NT2/D1 (cell line): ENCODE measurements at places on chromosomes 7 and 10.

DNA sequence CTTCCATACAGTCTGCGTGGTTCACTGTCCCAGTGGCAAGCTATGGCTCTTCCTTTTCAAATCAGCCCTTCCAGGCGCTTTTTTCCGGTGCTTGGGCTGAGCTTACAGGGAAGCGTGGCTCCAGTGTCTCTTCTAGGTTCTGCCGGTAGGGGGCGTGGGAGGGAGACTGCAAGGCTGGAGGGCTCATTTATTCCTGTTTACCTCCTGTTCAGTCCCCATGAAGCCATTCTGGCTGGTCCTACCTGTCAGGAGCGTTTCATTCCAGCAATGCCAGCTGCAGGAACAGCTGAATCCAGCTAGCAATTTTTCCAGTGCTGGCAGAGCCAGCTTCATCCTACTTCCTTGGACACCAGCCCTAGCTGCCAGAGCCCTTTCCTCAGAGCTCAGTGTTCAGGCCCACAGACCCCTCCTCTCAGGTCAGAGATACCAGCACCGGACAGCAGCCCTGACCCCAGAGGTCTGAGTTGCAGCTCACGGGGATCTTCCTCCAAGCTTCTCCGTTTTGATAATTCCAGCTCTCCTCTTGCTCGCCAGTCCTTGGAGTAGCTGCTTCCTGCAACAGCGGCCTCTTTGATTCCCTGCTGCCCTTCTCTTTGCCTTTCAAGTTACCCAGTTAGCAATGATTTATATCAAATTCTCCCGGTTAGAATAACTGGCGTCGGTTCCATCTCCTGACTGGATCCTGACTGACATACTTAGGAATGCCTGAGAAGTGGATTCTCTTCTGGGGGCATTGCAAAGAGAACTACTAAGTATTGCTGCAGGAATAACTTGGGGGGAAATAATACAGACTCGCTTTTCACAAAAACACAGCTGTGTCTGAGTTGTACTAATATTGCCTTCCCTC, 129.8 kb downstream of the FRMD4A start:
- DNase-seq: peak; percentile 36

GRCh38 chr7:137276189-137276588, 67.3 kb downstream of the PTN start:
- DNase-seq: no peak

DNA sequence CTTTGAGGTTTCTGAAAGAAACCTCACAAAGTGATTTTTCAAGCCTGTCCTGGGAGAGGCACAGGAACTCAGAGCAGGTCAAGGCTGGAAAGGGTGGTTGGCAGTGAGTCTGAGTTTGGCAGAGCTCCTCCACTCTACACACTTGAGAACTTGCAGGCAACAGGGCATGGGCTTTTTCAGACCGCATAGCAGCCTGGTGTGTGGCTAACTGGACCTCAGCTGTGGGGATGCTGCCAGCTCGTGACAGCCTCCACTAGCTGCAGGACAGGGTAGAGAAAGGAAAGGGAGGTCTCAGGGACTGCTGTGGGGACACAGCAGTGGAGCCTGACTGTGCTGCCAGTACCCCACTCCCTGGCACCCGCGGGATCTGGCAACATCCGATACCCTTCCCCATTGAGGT, 2.6 kb downstream of the CDHR1 start:
- no peak for DNase-seq

DNA sequence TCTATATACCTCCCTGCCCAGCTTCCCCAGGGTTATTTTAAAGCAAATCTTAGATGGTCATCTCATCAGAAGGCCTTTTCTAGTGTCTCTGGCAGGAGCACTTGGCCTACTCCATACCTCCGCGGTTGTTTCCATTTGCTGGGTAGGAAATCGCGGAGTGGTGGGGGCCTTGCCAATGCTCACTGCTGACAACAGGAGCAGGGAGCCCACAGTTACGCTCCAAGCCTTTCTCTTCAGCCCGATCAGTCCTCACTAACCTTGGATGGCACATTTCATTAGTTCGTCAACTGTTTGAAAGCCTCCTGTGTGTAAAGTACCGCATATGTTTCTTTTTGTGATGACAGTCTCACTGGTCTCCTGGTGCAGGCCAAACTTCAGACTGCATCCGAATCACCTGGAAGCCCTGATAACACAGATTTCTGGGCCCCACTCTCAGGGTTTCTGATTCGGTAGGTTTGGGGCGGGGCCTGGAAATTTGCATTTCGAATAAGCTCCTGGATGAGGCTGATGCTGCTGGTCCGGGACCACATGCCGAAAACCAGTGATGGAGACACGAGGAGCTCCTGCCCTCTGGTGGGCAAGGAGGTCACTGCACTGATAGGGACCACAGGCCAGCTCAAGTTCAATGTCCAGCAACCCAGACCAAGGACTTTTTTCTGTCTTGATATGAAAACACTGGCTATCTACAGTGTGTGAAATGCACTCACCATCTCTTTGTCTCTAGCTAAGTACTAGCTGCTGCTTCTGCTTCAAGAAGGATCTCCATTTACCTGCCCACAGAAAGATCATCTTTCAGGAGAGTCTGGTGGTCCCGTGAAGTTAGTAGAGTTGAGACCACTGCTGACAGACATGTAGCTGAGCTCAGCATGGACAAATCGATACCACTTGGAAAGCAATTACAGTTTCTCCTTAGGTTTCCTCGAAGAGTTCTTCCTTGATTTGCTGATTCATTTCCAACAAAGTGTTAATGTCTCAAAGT, 14.0 kb downstream of the LRGUK start:
- DNase-seq: peak; percentile 72

GRCh38 chr10:77553311-77553710, 84.3 kb downstream of the KCNMA1 start:
- DNase-seq: no peak

GRCh38 chr7:2102375-2102723, 130.4 kb downstream of the MAD1L1 start:
- no peak for DNase-seq

DNA sequence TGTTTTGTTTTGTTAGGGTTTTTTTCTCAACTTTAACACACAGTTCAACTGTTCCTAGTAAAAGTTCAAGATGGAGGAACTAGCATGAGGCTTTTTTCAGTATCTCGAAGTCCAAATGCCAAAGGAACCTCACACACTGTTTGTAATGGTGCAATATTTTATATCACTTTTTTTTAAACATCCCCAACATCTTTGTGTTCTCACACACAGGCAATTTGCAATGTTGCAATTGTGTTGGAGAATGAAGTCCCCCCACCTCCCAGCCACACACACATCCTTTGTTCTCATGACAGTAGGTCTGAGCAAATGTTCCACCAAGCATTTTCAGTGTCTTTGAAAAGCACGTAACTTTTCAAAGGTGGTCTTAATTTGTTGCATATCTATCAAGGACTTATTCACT, 120.9 kb downstream of the TWIST1 start:
- no peak for DNase-seq

DNA sequence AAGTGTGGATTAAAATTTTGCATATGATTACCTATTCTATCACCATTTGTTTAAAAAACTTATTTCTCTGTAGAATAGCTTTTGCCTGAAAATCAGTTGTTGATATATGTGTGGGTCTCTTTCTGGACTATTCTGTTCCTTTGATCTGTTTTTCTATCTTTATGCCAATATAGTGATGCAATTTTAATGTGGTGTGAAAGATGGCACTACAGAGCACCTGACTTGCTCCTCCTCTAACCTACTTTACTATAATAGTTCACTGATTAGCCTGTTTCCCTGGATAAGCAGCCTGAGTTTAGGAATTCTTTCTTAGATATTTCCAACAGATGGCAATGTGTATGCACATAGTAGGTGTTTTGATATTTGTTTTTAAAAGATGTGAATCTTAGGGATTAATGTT, 294.5 kb downstream of the AUTS2 start:
- no peak for DNase-seq

DNA sequence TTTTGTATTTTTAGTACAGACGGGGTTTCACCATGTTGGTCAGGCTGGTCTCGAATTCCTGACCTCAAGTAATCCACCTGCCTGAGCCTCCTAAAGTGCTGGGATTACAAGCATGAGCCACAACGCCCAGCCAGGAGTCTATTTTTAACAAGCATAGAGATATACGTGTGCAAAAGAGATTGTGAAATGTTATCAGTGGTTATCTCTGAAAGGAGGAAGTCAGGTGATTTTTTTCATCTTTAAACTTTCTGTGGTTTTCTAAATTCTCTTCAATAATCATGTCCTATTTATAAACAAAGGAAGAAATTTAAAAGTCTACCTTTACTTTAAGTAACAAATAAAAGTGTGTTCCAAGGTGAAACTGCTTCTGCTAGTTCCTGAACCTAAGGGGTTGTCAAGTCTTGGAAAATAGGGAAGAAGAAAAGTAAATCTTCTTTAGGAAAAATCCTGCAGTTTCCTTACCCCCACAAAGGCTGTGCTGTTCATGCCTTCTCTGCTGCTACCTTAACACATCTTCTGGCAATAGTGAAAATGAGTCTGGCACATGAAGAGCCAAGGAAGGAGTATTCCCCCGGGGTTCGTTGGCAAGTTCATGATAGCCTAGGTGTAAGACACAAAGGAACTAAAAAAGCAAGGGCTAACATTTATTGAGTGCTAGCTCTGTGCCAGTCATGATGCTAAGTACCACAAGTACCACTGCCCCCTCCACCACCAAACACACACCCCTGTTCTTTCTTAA, 51.1 kb downstream of the CYP26A1 start:
- no peak for DNase-seq

DNA sequence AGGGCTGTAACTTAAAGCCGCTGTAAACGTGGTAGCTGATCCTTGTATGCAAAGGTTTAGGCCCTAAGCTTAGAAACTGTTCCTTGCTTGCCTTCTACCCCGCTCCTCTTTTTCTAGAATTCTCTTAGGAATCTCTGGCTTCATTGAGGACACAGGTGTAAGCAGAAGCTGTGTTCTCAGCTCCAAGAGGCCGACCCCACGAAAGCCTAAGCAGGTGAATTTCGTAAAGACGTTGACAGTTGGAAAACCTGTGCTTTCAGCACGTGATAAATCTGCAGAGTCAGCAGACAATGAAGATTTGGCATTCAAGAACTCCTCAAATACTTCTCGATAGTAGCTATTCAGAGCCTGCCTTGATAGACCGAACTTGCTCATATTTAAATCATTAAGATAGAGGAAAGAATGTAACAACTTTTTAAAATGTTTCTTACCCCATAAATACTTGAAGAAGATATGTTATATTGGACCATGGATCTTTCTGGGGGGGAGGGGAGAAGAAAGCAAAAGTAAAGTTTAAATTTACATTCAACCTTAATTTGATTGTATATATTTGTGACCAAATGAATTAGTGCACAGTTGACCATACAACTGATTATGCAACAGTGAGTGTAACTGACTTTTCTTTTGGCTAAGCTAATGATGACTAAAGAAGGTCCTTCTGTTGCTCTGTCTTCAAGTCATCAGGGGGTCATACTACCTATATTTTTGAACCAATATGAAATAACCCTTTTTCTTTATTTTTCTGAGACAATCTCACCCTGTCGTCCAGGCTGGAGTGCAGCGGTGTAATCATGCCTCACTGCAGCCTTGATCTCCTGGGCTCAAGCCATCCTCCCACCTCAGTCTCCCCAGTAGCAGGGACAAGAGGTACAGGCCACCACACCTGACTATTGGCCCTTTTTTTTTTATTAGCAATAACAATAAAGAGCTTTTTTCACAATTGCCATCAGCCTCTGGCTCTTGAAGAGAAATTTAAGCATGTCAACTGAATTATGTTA, 1.2 kb upstream of the GDI2 start:
- peak; percentile 5 for DNase-seq

- DNase-seq: no peak
These were observed 7.8 kb upstream of the BAMBI start for GRCh38 chr10:28669227-28670173.

GRCh38 chr7:151843181-151843580, 33.7 kb downstream of the PRKAG2 start:
- no peak for DNase-seq

- DNase-seq: no peak
These were observed 293.4 kb upstream of the MKLN1 start for GRCh38 chr7:131034166-131034881.

GRCh38 chr10:15815242-15815885, 44.9 kb downstream of the MINDY3 start:
- no peak for DNase-seq

DNA sequence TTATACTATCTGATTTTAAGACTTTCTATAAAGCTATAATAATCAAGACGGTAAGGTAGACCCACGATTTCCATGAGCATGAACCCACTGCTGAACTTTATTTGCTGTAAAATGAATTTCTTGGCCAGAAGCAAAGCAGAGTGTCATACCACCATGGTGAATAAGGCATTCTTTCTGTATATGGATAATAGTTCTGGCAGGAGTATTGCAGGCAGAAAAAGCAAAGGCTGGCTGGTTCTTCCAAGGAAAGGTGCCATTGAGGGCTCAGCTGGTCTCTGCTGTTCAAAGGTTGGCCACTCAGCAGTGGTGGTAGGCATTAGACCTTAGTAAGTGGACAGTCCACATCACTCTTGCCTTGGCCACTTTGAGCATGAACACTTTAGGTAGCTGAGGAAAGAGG, 104.1 kb upstream of the KCNMA1 start:
- no peak for DNase-seq

GRCh38 chr10:75034131-75034512, 77.3 kb upstream of the SAMD8 start:
- DNase-seq: no peak

- no peak for DNase-seq
These were observed 41.8 kb downstream of the COL17A1 start for GRCh38 chr10:104043854-104044253.

DNA sequence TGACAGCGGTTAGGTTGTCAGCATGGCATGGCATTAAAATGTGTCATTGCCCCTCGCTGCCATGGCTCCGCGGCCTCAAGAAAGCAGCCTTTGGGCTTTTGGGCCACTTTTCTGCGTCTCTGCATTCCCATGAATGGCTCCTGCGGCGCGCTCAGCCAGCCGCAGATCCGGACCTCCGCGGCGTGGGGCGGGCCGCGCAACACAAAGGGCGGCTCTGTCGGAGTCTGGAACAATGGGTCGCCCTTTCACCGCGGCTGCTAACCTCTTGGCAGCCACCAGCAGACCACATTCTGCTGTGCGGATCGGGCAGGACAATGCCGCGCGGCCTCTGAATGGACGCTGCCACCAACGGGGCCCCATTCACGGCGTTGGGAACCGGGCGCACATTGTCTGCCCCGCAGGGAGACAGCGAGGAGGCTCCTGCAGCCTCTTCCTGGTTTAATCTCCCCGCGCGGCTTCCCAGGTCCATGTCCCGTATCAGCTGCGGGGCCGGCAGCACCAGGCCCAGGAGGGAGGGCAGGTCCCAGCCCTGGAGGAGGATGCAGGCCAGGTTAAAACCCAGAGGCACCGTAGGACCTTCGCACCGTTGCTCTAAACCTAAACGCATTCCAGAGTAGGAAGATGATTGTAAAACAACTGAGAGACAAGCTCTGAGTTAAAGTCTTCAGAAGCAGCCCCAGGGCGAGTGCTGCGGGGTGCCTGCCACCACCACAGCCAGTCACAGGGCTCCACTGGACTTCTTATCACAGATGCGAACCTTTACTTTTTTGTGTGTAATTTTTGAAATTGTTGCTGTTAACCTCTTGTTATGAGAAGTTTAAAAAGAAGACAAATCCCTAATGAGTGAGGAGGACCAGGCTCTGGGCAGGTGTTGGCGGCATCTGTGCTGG, 71.6 kb downstream of the NKX6-2 start:
- no peak for DNase-seq

GRCh38 chr10:119407254-119407777, 135.2 kb downstream of the RGS10 start:
- DNase-seq: no peak

GRCh38 chr7:99767662-99768061, 16.3 kb downstream of the CYP3A4 start:
- no peak for DNase-seq
